ENCODE measurements at places on chromosomes 2 and 18. TPM values are rescaled to one million over a fixed set of nuclear protein-coding genes. Genes with fewer than 3 reads are reported as not detected.

DOK6 gene
- 0.35 TPM for total RNA-seq

CCNYL1 gene
- 9.7 TPM for total RNA-seq

TUBB8B gene
- not detected for total RNA-seq

FBXO36 gene
- total RNA-seq = 1.1 TPM

SLC4A3 gene
- total RNA-seq = 2.1 TPM

SERPINB13 gene
- total RNA-seq = not detected

FAM168B gene
- total RNA-seq = 37.2 TPM
